CD4-positive, alpha-beta T cell (primary cell): ENCODE measurements at places on chromosomes 11 and 22. TPM values are rescaled to one million over a fixed set of nuclear protein-coding genes. Genes with fewer than 3 reads are reported as not detected.
A peak's percentile ranks its signal among the peaks of the same experiment; 100 is the strongest.

APOL4 gene
- not detected for total RNA-seq

KRTAP5-8 gene
- not detected for total RNA-seq

FERMT3 gene
- 61.1 TPM for total RNA-seq

UBQLN3 gene
- total RNA-seq = 0.08 TPM

SLC25A18 gene
- total RNA-seq = not detected

MUC5AC gene
- total RNA-seq = not detected

GGTLC2 gene
- total RNA-seq = not detected

GGTLC3 gene
- 0.36 TPM for total RNA-seq

PGA5 gene
- not detected for total RNA-seq

MAPK8IP2 gene
- total RNA-seq = 0.31 TPM

OR8D4 gene
- not detected for total RNA-seq

CECR2 gene
- total RNA-seq = not detected

DNA sequence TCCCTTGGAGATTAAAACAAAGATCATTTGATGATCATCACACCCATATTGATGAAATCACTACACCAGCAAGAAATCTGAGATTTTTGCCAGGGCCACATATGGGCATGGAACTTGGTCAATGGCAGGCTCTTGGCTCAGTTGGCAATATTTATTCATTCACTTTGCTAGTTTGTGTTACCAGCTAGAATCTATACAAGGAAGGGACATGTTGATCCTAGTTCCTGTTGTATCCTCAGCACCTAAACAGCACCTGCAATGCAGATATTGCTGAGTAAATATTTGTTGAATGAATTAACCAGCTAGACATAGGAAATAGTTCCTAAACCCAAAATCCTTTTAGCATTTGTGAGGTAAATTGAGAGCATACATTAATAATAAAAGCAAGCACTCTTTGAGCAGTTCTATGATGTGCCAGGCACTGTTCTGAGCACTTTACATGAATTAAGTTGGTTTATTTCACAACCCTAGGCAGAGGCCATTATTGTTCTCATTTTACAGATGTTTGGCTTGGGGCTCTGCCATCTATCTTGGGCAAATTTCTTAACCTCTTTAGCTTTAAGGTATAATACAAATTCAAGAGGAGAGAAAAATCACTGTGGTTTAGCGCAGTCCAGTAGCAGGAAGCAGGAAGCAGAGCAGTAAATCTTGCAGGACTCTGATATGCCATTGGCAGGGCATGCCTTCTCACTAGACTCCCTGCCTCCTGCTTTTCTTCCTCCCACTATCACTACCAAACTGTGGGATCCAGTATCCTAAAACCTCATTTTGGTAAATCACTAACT is 1.6 kb downstream of the TRIM68 start:
- DNase-seq = no peak

GRCh38 chr11:3950996-3951660 is 95.7 kb downstream of the STIM1 start:
- no peak for DNase-seq

DNA sequence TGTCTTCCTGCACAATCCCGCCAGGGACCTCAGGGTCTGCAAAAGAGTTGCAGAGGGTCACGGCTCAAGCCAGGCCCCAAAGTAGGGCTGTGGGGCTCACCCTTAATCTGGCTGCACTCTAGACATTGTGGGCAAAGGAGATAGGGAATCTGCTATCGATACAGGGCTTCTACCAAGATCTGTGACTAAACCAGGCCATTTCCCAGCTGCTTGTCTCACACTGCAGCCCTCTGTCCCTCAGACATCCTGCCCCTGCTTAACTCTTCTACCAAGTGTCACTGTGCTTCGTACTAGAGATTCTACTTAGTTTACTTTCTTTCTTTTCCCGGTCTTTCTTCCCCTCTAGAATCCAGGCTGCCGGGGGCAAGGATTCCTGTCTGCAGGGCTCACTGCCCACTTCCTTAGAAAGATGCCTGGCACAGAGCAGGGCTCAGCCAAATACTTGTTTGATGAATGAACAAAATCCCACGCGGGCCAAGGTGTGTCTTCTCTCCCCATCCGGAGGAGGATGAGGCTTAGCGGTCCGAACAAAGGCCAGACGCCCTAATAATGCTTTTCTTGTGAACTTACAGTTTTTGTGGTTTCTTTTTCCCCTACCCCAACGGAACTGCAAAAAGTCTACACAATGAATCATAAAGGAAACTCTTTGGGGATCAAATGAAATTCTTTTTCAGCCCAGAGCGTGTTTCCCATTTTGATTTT is 61.3 kb upstream of the ANO1 start:
- DNase-seq = no peak

DNA sequence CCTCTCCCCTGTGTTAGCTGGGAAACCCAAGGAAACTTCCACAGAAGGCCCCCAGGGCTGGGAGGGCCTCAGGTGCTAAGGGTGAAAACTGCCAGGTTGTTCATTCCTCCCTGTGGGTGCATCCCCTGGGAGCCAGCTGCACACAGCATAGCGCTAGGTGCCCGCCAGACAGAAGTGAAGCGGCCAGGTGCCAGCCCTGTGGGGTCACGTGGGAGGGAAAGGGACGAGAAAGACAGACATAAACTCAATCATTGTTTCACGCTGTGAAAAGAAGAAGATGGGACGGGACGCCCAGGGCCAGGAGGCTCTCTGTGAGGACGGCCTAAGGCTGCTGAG is 31.6 kb upstream of the HMOX1 start:
- DNase-seq = no peak

DNA sequence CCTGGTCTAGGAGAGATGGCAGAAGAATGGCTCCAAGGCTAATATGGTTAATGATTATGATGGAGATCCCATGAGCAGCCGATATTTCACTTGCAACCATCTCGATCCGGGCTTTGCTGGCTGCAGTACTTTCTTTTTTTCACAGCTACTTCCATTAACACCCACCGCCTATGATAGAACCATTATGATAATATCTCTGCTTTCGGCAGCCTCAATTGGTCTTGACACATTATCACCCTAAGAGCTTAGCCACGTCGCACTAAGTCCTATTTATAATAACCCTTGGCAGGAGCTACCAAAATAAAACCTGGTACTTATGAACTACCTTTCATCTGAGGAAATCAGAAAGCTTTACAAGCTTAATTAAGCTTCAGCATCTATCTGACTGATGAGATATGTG is 7.6 kb upstream of the FJX1 start:
- no peak for DNase-seq

GRCh38 chr22:19896665-19897355 is 42.1 kb upstream of the GNB1L start:
- DNase-seq = peak; percentile 24

DNA sequence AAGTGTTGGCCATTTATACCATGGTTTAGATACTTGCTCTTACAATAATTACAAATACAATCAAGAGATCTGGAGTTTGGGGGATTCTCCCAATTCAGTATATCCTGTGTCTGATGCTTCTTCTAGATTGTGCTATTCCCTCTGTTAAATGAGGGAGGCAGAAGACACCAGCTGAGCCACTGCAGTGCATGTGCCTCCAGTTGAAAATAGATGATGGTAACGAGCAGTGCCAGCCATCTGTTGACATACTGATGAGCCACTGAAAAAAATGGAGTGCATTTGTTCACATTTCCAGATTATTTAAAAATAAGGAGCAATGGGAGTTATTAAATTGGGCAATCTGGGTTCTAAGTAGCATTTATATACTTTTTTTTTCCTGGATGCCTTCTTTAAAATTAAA is 1428.0 kb upstream of the TENM4 start:
- no peak for DNase-seq

GRCh38 chr11:117511483-117511930 is 183.9 kb downstream of the CEP164 start:
- no peak for DNase-seq

DNA sequence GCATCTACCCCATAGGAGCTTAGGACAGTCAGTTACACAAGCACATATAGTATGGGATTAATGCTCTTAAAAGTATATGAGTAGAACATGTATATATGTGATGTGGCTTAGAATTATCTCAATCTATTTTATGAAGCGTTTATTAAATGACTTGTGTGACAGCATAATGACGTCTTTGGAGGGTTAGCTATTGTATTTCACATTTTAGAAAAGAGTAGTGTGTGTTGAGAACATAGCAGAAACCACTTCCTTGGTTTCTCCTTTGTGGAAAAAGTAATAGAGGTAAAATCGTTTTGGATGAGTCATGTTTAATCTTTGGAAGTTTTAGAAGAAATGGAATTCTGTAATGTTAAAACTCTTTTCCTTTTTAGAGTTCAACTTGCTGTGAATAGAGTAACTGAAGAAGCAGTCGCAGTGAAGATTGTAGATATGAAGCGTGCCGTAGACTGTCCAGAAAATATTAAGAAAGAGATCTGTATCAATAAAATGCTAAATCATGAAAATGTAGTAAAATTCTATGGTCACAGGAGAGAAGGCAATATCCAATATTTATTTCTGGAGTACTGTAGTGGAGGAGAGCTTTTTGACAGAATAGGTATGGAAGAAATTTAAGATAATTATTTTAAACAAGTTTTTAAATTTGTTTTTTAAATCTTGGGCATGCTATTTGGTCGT is 2.4 kb downstream of the CHEK1 start:
- no peak for DNase-seq

DNA sequence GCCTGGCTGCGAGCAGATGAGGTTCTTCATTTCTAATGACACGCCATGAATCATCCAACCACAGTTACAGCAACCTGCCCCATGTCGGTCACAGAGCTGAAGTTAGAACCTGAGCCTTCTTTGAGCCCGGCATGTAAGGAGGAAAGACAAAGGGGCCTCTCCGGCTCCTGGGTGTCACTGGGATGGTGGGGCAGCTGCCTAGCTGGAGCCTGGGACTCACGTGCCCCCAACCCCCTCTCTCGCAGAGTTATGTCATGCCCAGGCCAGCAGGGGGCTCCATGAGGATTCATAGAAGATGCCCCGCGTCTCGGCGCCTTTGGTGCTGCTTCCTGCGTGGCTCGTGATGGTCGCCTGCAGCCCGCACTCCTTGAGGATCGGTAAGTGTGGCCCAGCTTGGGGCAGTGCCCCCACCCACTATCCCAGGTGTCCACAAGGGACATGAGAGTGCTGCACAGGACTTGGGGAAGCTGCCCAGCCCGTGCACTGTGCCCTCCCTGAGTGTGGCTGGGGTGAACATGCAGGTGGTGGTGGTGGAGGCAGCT is 148.5 kb downstream of the GRIK4 start:
- no peak for DNase-seq

- no peak for DNase-seq
These were observed 1.9 kb downstream of the GRK3 start for GRCh38 chr22:25566186-25566897.

GRCh38 chr11:44606472-44606871 is 41.0 kb downstream of the CD82 start:
- DNase-seq = no peak

DNA sequence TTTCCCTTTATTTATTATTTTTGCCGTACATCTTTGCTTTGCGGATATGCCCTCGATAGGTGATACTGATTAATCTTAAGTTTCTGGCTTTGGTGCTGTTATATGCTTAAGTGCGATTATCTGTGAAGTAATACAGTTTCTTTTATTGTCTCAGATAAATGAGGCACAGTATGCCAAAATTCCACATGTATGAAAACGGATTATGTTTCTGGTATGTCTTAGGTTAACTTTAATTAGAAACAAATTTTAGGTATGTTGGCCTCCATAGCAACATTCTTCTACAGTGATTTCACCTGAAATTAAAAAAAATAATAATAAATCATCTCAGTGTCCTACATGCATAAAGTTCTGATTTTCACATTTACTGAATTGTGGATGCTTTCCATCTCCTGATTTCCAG is 119.2 kb downstream of the ARHGAP42 start:
- DNase-seq = no peak

GRCh38 chr11:8016440-8016839 is 29.3 kb downstream of the EIF3F start:
- no peak for DNase-seq

DNA sequence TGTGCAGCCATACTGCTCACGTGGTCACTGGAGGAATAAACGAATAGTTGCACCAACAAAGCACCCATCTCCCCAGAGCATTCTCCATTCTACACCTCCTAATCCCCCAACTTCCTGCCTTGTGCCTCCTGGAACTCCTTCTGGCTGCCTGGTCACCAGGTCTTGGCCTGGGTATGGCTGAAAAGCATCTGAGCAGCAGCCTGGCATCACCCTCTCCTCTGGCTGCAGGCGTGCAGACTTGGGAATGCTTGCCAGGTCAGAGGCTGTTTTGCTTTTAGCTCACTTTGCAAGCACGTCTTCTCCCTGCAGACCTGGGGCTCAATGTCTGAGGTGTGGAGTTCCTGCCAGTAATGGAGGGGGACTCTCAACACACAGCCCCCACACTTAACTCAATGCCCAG is 33.3 kb upstream of the KCNJ11 start:
- no peak for DNase-seq

DNA sequence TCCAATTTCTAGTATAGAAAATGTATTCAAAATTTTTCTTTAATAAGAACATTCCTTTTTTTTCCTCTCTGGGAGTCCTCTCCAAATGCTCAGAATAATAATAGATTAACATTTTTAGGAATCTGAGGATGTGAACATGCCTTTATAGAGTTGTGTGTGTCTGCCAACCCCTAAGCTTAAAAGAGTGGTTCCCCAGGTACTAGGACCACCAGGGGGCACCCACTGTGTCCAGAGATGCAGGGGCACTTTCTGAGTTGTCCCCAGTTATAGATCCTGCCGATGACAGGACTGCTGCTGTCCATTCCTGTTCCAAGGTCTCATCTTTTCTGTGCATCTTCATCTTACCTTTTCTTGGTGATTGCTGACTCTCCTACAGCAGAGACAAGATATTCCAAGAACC is 27.0 kb upstream of the MICAL2 start:
- DNase-seq = no peak

DNA sequence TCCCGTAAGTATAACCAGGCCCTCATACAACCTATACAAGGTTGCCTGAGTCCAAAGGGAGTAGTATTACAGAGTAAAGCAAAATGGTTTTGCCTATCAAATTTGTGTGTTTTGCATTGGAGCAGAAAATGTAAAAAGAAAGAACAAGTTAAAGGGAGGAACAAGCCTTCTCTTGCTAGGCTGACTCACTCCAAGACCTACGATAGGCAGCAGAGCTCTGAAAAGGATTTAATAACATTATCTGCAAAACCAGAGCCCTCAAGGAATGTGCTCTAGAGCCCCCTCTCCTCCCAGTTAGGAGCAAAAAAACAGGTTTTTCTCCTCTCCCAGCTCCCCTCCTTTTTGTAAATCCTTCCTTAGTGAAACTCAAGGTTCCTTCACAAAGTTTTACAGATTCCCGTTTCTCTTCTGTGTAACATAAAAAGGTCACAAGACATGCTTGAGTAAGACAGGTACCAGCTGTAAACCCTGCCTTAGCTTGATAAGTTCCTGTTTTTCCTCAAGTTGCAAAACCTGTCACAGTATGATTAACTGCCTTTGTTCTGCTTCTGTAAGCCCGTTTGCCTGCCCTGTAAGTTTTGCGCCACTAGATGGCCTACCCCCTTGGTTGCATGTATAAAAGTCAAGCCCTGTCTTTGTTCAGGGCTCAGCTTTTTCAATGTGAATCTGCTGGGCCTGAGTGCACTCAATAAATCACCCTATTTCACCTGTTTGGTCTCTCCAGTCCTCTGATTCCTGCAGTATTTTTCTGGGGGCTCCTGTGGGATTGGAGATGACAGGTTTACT is 498.2 kb downstream of the KCNA4 start:
- DNase-seq = no peak
